ENCODE measurements at places on chromosomes 5 and 9.
A peak's percentile ranks its signal among the peaks of the same experiment; 100 is the strongest.

DNA sequence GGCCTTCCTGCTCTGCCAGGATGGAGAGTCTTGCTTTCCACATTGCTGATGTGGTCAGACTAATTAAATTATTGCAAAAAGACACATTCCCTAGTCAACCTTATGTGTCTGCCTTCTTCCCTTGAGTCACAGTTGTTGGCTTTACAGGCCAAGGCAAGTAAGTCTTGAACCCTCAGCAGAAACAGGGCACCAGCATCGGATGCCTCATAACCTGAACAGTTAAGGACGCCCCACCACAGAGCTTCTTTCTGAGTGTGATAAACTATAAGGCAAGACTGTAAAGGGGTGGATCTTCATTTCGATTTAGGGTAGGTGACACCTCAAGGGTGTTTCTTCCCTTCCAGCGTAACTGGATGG, 670 bp upstream of the KIF2A start:
- DNase-seq: no peak

- no peak for DNase-seq
Measured at GRCh38 chr5:172786736-172787462, 15.9 kb upstream of the DUSP1 start.

- no peak for DNase-seq
Measured at GRCh38 chr5:137791799-137792198, 37.6 kb upstream of the HNRNPA0 start.

GRCh38 chr5:135840959-135841358, 6.5 kb downstream of the SLC25A48 start:
- DNase-seq: no peak

GRCh38 chr9:103296189-103296588, 301.1 kb downstream of the CYLC2 start:
- DNase-seq: no peak

GRCh38 chr9:82621447-82621846, 441.5 kb downstream of the RASEF start:
- no peak for DNase-seq

DNA sequence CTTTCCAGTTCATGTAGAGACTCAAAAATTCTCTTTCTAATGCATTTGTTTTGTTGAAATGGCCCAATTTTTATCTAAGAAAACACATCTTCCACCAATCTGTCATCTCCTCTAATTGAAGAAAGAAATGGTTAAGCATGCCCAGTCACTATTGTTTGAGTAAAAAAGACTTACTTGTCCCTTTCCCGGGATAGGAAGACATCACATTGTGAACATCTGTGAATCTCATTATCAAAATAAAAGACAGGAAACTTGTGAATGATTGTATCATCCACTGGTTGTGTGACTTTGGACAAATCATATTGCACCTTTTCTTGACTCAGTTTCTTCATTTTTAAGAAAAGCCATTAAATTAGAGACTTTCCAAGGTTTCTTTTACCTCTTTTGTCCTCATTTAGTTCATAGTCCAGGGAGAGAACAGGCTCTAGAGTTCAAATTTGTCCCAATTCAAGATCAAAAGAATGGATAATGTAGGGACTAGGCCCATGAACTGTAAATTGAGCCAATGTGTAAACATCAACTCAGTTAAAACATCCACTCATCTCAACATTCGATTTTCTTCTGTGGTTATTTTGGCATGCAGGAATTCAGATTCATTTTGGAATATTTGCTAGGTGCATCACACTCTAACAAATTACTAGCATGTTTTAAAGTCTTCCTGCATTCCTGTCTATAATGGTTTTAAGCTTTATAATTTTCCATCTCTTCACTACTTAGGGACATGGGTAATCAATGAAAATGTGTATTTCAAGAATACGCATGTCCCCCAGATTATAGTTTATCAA, 838.0 kb upstream of the WWC1 start:
- DNase-seq: no peak

- no peak for DNase-seq
Measured at GRCh38 chr9:133904346-133905090, 87.6 kb downstream of the VAV2 start.

DNA sequence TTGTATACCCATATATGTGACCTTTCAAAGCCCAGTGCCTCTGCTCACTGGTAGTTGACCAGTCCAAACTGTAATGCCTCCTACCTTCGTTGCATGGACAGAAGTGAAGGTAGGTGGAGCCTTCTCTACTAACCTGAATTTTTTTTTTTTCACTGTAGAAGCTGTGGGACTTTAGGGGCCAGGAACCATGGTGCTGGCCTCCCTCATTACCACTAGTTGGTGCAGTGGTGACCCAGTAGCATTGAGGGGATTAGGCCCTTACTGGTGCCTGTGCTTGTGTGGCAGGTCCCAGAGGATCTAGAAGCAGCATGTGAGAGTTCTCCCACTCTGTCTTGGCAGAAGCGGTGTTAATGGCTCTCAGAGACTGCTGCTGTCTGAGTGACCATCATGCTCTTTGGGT, 2.3 kb downstream of the RALGPS1 start:
- no peak for DNase-seq

GRCh38 chr5:173187054-173187743, 42.9 kb downstream of the BNIP1 start:
- peak; percentile 25 for DNase-seq

DNA sequence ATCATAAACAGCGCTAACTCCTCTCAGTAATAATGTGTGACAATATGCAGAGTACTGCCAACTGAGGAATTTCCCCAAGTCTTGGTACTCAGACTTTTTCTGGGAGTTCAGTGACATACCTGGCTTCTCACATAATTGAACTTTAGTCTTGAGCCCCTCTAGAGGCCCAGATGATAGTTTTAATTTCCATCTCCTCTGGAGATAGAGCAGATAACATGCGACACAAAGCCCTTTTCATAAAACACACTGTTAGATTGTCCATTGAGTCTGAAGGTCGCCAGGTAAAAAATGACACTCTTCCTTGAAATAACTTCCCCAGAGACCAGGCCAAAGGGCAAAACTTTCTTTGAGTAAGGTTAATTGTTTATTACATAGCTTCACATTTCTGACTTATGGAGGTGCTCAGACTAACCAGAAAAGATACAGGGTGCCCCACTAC, 476.0 kb downstream of the RASEF start:
- DNase-seq: no peak

- DNase-seq: peak; percentile 21
Measured at GRCh38 chr5:31581498-31582099, 49.5 kb downstream of the C5orf22 start.

DNA sequence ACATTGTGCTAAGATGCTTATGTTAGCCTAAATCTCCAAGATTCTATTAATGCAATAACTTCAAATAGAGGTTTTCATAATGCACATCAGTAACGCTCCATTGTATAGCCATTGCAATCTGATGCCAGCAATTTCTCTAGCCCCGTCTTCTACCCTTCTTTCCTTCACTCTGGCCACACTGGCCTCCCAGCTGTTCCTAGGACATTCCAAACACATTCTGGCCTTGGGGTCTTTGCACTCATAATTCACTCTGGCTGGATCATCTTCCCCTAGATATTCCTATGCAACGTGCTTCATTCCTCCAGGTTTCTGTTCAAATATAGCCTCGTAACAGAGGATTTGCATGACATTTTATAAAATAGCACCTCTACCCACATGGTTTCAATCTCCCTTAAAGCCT, 23.3 kb downstream of the FAM81B start:
- no peak for DNase-seq

DNA sequence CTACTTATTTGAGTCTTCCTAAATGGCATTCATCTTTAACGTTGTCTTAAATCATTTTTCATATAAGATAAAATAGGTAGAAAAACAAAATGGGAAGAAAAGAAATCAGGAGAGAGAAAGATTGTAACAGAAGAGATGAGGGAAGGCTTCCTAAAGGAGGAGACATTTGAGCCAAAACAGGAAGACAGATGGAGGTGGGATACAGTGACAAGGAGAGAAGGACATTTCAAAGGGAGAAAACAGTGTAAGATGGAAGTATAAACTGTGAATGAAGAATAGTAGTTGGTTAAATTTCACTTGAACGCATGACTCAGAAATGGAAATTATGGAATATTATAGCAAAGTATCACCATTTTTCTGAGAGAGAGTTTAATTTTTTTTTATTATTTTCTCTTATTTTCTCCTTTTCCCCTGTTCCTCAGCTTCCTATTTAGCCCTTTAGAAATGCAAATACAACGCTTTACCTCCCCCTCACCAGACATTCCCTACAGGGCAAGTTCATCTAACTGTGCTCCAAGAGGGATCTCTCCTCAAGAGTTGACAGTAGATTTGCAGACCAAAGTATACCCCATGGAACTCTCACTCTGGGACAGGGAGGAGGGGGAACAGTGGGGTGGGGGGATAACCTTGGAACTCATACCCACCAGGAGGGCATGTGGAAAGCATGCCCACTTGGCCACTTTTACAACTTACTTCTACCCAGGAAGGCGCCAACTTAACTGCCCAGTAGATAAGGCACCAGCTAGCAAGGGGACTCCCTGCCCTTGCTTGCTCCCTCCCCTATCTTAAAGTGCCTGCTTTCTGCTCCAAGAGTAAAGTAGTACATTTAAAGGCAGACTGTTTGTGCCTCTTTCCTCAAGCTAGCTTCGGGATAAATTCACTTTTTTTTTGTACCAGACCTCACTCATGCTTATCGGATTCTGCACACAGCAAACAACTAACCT, 304.7 kb upstream of the POU5F2 start:
- no peak for DNase-seq

DNA sequence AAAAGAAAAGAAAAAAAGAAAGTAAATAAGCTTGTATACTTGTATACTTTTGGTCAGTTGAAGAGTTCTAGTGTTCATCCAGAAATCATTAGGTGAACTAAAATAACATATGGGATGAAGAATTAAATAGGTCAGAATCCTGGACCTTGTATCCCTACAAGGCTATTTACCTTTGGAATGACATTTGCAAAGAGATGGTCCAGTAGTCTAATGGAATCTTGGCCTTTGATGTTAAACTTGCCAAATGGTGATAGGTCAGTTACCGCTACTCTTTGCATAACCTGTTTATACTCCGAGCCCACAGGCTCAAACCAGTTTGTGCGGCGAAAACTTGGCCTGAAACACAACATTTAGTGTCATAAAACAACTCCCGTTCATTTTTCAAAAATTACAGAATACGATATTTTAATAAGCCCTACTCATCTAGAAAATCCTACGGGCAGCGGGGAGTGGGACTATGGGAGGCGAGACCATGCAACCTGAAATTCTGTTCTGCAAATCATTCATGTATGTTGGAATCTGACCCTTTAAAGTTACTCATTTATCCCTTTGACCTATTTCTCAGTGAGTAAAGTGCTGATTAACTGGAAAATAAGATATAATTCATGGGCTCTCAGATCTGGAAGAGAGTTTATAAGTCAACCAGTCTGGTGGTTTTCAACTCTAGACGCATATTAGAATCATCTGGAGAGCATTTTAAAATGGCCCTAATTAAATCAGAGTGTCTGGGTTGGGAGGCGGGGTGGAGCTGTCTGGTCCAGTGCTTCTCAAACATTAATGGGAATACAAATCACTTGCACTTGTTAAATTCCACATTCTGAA, 38.6 kb downstream of the DMGDH start:
- DNase-seq: no peak

DNA sequence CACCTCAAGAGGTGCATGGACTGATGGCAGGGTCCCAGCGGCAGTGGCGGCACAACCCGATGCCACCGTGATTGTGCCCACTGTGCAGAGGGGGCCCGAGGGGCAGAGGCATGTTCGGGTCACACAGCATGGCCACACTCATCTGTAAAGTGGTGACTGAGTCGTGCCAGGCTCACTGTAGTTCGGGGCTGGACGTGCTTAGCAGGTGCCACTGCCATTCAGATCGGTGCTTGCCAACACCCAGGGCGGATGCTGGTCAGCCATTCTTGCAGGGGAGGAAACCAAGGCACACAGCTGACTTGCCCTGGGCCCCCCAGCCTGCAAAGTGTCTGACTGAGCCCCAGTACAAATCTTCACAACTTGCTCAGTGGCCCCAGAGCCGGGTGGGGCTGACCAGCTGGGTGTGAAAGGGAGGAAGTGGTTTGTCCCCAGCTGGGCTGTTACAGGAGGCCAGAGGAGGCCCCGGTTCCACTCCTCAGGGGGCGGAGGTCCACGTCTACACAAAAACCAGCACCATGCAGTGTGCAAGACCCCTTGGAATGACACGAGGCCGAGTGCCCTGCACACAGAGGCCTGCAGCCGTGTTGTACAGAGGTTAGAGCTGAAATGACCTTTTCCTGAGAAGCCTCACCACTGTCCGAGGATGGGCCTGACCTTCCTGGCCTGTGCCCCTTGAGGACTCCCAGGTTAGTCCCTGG, 17.9 kb downstream of the FGD3 start:
- peak; percentile 69 for DNase-seq

DNA sequence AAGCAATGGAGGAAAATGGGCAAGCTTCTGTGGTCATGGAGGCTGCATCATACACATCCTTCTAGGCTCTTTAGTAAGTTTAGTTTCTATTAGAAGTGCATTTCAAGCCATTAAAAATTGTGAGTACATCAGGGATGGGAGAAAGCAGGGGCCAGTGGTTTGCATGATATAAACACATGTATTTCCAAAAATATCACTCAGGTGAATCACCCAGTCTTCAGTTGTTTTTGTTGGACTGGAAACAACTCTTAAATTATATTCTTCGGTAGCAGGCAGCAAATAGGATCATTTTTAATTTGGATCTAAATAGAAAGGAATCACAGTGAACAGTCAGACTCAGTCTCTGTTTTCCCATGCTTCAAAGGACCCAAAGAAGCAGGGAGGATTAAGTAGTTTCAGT, 657.9 kb downstream of the TLR4 start:
- DNase-seq: no peak

DNA sequence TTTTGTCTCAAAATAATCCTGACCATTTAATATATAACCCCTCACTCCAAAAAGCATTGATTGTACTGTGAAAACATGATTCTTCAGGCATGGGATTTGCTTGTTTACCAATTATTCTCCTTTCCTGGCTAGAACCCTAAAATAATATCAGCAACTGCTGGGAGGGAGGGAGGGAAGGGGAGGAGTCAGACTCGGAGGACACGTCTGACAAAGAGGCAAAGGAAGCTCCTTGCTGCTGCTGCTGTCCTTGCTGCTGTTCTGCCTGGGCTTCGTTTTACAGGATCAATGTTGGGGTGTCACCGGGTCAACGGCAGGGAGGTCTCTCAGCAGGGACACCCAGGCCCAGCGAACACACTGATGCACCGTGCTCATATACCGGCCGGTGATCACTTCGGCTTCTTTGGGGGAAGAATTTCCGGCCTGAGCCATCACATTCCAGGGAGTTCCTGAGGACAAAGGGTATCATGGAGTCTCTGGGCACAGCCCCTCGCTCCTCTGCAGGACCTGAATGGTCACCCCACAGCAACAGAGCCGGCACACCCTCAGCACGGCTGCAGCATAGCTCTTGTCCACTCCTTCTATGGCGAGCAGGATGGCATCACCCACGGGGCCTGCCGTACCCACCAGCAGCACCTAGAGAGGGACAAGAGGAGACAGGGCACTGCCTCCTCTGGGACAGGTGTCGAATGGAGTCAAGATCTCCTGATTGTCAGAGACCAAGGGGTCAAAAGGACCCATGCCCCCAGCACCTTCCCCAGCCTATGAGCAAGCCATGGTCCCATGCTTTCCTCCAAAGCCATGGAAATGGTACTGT, 27.9 kb downstream of the MED10 start:
- DNase-seq: no peak
